Ovary (tissue), 10 donors: ENCODE measurements at places on chromosomes 11 and 22. TPM values are rescaled to one million over a fixed set of nuclear protein-coding genes. Genes with fewer than 3 reads are reported as not detected.

- no peak overlapping the region for H3K27ac ChIP-seq
- H3K4me3 ChIP-seq, result no peak overlapping the region
- H3K36me3 ChIP-seq, result no peaks in the 10 kb centered on the region
- no peaks in the 10 kb centered on the region for H3K4me1 ChIP-seq
- peak; percentile 60 for DNase-seq
Observed at GRCh38 chr11:110472858-110473257, 43.1 kb downstream of the FDX1 start.

DNA sequence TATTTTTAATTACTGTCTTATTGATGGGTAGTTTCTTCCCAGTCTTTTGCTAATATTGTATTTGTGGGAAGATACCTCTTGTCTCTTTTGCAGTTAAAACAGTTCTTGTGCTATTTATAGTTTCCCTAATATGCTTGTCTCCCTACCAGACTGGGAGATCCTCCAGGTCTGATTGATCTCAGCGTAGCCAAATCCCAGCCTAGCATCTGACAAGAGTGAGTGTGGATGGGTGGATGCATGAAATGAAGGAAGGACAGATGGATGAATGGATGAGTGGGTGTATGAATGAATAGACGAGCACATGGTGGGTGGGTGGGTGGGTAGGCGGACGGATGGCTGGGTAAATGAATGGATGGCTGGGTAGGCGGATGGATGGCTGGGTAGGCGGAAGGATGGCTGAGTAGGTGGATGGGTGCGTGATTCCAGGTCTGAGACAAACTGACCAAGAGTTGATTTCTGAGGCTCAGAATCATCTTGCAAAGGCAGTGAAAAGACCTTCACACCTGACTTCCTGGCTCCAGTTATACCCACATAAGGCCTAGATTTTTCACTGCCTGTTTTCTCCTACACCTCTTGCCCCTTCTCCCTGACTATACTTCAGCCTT lies 11.4 kb downstream of the DNAJB13 start:
- H3K27me3 ChIP-seq, result no peaks in the 10 kb centered on the region
- no peaks in the 10 kb centered on the region for H3K4me1 ChIP-seq
- no peak overlapping the region for H3K4me3 ChIP-seq
- no peak overlapping the region for H3K27ac ChIP-seq

DNA sequence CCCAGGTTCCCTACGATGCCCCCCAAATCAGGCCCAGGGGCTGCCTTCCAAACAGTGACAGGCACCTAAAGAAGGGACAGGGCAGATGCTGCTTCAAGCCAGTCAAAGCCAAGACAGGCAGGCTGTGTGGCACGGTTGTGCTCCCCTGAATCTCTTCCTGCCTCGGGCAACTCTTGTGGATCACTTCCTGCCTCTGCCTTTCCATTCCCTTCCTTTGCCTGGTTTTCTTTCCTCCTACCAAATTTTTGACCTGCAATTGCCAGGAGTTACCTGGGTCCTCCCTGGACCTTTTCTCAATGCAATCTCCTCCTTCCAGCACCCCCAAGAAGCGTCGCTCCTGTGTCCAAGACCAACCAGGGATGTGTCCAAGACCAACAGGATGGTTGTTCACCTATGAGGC lies 5.5 kb downstream of the C11orf16 start:
- H3K27ac ChIP-seq, result no peak overlapping the region
- H3K36me3 ChIP-seq, result no peaks in the 10 kb centered on the region
- H3K27me3 ChIP-seq, result no peaks in the 10 kb centered on the region
- DNase-seq, result no peak

GRCh38 chr11:108319541-108320145 lies 96.8 kb downstream of the ATM start:
- H3K4me3 ChIP-seq, result no peak overlapping the region
- no peaks in the 10 kb centered on the region for H3K4me1 ChIP-seq
- H3K27me3 ChIP-seq, result no peaks in the 10 kb centered on the region

- DNase-seq, result no peak
- no peaks in the 10 kb centered on the region for H3K27me3 ChIP-seq
- H3K36me3 ChIP-seq, result no peaks in the 10 kb centered on the region
- peaks cover 77% of the 10 kb centered on the region for H3K4me1 ChIP-seq
Observed at GRCh38 chr22:46105494-46106278, 44.6 kb upstream of the PPARA start.

DNA sequence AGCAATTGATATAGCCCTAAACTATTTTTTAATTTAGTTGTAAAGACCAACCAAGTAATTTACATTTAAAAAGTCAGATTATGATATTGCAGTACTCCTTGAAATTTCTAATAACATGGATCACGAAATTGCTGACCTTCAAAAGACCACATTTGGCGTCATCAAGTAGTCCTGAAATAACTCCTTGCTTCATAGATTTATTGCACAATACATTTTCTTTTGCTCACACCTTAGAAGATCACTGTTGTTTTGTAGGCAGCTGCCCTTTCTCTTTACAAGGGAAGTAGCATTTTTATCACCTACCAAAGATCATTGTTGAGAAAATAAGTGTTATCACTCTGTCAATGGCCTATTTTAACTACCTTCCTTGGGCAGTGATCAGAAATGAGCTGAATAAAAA lies 815.8 kb downstream of the METTL15 start:
- no peak overlapping the region for H3K27ac ChIP-seq
- H3K4me1 ChIP-seq, result no peaks in the 10 kb centered on the region
- DNase-seq, result no peak
- H3K36me3 ChIP-seq, result no peaks in the 10 kb centered on the region
- no peaks in the 10 kb centered on the region for H3K27me3 ChIP-seq

DNA sequence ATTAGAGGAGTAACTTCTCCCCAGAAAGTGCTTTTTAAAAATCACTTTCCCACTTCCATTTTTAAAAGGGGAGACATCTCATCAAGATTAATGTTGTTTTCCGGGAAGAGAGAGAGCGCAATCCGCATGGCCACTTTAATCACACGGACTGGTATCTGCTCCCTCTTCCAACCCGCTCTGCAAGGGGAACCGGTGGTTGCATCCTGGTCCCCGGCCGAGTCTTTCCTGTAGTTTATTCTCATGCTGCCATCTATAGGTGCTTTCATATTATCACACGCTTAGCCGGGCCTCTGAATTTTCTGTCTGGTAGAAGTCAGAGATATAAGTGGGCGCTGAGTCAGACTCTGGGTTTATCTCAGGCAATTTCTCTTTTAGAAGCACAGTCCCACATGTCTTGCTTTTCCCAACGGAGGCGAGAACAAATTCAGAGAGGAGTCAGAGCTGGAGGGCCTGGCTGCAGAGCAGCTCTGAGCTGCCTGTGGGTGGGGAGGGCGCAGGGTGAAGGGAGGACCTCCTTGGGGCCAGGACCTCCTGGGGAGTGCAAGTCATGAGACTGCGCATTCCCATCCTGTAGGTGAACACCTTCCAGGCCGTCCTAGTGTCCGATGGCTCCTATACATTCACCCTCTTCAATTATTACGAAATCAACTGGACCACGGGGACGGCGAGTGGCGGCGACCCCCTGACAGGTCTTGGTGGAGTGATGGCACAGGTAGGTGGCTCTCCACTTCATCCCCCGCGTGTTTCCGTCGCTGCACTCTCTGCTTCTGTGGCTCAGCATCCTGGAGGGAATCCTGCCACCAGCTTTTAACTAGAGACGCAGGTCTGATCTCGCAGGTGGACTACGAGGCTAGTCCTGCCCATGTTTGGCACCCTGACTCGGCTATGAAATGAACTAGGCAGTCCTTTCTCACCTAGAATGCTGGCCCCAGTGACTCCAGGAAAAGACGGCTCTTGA lies 11.7 kb downstream of the TECTA start:
- H3K27me3 ChIP-seq, result no peaks in the 10 kb centered on the region
- DNase-seq, result peak; percentile 75
- H3K36me3 ChIP-seq, result no peaks in the 10 kb centered on the region

- no peak overlapping the region for H3K4me3 ChIP-seq
- no peaks in the 10 kb centered on the region for H3K4me1 ChIP-seq
- no peaks in the 10 kb centered on the region for H3K36me3 ChIP-seq
- DNase-seq, result no peak
- H3K27ac ChIP-seq, result no peak overlapping the region
- H3K27me3 ChIP-seq, result no peaks in the 10 kb centered on the region
Observed at GRCh38 chr11:61477126-61477525, 31.4 kb upstream of the LRRC10B start.

DNA sequence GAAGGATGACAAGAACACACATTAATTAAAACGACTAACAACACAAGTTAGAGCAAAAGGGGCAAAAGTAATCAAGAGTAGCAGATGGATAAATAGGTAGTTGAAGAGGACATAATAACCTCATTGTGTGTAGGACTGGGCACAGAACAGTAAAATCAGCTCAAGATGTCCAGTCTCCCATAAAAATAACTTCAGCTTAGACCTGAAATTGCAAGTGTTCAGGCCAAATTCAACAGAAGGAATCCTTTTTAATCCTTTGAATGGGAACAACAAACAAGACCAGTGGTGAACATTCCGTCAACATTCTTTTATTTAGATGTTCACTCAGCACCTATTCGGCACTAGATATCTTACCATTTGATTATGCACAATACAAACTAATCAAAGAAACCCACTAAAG lies 4.4 kb downstream of the MTMR2 start:
- no peak for DNase-seq
- no peak overlapping the region for H3K4me3 ChIP-seq
- H3K27me3 ChIP-seq, result no peaks in the 10 kb centered on the region
- H3K4me1 ChIP-seq, result peaks cover 5% of the 10 kb centered on the region
- H3K36me3 ChIP-seq, result no peaks in the 10 kb centered on the region

DNA sequence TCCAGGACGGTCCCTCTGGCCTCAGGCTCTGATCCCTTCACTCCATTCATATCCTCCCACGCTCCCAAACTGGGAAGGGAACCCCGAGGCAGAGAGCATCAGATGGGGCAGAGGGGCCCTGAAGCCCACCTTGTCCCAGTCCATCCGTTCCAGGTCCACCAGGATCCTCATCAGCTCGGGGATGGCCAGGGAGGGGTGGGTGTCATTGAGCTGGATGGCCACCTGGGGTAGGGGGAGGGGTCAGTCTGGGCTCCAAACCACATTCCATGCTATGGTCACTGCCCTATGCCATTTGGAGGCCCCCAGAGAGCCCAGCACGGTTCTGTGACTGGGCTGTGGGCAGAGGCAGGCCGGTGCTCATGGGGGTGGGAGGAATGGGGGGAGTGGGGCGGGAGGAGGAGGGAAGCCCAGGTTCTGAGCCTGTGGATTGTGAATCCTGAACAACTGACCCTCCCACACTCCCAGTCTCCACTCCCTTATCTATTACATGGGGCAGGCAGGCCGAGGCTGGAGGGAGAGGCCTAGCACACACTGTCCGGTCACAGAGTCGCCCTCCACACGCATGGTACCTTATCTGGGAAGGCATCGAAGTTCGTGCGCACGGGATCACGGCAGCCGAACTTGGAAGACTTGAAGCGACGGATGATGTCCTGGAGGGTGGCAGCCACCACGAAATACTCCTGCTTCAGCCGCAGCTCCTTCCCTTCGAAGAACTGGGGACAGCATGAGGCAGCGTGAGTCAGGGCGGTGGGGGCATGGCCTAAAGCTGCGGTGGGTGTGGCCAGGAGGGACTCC lies 5.5 kb downstream of the PYGM start:
- no peak overlapping the region for H3K4me3 ChIP-seq
- DNase-seq, result no peak
- no peaks in the 10 kb centered on the region for H3K36me3 ChIP-seq
- no peaks in the 10 kb centered on the region for H3K27me3 ChIP-seq
- H3K4me1 ChIP-seq, result peaks cover 2% of the 10 kb centered on the region
- no peak overlapping the region for H3K27ac ChIP-seq

- no peak for DNase-seq
- H3K4me1 ChIP-seq, result peaks cover 5% of the 10 kb centered on the region
- no peaks in the 10 kb centered on the region for H3K36me3 ChIP-seq
- H3K27me3 ChIP-seq, result no peaks in the 10 kb centered on the region
- H3K27ac ChIP-seq, result no peak overlapping the region
Observed at GRCh38 chr22:17994424-17995108, 29.8 kb downstream of the MICAL3 start.

The RPS3 gene
- 6,110 TPM for total RNA-seq
